ENCODE measurements at places on chromosomes 11 and 22. TPM values are rescaled to one million over a fixed set of nuclear protein-coding genes. Genes with fewer than 3 reads are reported as not detected.

SSTR3 gene
- polyA plus RNA-seq, result not detected

CHRM1 gene
- polyA plus RNA-seq, result not detected

KRTAP5-6 gene
- polyA plus RNA-seq, result not detected

C22orf42 gene
- polyA plus RNA-seq, result not detected

ROM1 gene
- 33.9 TPM for polyA plus RNA-seq

C11orf42 gene
- polyA plus RNA-seq, result not detected

POLDIP3 gene
- polyA plus RNA-seq, result 32.9 TPM

CYTH4 gene
- 15.9 TPM for polyA plus RNA-seq

GRCh38 chr22:29394931-29395581, 6.7 kb upstream of the AP1B1 start:
- DNase-seq, result peak; percentile 79

- DNase-seq, result no peak
Measured at GRCh38 chr11:69295079-69295994, 1.4 kb downstream of the MYEOV start.

- DNase-seq, result peak; percentile 49
Measured at GRCh38 chr11:1870326-1870696, 17.4 kb downstream of the LSP1 start.

DNA sequence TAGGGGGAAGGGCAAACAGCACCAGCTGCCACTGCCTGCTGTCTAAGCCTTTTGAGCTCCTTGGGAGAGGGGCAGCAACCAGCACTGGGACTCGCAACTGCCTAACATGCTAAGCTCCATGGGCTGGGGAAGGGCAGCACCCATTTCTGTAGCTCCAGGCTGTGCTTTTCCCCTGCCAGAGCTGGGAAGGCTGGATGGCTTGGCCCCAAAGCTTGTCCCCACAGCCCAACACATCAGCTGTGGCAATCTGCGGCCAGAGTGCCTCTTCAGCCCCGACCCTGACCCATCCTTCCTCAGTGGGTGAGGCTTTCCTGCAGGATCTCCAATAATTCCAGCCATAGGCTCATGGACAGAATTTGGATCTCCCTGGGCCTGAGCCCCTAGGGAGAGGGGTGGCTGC, 551.3 kb downstream of the TMEM135 start:
- DNase-seq, result no peak

DNA sequence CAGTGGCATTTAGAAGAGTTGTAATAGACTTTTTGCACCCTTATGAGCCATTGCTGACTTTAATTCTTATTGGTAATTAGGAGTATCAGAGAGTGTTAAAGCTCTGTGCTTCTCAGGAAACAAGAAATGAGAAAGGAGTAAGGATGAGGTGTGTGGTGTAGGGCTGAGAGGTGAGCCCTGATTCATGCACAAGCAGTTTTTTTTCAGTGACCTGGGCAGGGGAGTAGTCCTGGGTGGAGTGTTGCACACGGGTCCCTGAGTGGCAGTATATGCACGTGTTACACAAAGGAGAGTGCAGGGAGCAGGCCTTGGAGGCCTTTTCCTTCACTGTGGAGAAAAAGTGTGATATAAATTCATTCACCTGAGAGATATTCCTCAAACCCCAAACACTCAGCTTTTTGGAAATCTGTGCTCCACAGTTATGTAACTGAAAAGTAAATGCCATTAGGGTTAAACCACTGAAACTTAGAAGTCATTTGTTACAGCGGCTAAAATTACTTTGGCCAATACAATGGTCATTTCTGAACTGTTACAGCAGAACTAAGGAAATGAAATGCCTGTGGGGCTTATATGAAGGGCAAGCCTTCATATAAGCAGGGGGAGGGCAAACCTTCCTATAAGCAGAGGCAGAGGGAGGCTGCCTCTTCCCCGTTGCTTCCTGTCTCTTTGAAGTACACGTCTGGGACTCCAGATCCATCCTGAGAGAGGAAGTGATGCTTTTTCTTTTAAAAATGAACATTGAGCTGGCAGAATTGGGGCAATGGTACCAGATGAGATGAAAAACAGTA, 62.6 kb upstream of the OLFML1 start:
- DNase-seq, result no peak

DNA sequence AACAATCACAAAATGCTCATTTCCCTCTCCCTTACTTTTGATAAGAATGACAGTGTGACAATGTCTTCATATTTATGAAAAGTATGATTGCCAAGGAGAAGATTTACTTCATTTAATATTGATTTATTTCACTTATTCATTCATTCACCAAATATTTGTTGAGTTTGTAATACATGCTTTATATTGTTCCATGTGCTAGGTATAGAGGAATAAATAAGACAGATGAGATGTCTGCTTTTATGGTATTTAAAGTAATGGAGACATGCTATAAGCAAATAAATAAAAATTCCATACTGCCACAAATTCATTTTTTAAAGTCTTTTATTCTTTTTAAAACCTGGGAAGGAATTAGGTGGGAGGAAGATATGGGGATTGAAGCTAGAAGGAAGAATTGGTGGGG, 289.4 kb downstream of the GUCY1A2 start:
- no peak for DNase-seq

DNA sequence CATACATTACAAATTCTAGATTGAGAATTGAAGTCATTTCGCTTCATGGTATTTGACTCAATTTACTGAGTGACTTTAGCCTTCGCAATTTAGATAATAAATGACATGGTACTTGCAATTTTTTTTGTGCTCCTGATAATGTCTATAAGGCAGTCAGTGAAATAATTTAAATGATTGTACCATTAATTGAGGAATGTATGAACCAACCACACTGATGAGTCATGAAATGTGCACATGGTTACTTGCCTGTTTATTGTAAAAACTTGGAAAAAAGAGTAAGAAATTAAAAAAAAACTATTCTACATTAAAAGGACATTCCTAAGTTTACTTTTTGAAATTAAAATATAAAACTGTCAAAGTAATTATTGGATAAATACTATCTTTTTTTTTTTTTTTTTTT, 43.3 kb downstream of the DNAJC24 start:
- no peak for DNase-seq

DNA sequence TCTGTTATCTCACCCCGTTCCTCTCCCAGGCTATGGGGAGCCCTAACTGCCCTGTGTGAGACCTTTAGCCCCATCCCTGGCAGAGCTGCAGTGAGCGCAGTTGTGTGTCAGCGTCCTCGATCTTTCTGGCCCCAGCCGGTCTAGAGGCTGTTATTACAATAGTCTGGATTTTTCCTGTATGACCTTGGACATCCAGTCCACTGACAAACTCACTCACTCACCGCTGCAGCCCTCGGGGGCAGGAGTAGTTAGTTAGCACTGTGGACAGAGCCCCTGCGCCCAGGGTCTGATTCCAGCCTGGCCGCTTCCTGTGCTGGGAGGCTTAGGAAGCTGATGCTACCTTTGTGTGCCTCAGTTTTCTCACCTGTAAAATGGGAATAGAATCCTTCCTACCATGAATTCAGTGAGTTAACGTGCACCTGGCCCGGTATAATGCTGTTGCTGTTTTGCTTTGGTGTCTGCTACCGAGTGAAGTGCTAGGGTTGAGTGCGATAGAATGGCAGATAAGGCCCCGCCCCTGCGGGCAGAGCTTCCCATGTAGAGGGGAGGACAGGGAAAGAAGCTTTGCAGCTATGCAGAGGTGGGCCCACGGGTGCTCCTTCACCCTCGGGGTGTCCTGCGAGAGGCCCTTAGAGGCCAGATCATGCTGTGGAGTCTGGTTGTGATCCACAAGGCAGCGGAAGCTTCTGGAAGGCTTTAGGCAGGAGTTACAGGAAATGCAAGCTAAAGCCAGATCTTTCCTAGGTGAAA, 3.0 kb downstream of the LRP5 start:
- DNase-seq, result no peak

- DNase-seq, result no peak
Measured at GRCh38 chr11:126791446-126791845, 209.1 kb downstream of the KIRREL3 start.

- DNase-seq, result no peak
Measured at GRCh38 chr11:31492320-31492913, 17.0 kb downstream of the IMMP1L start.

DNA sequence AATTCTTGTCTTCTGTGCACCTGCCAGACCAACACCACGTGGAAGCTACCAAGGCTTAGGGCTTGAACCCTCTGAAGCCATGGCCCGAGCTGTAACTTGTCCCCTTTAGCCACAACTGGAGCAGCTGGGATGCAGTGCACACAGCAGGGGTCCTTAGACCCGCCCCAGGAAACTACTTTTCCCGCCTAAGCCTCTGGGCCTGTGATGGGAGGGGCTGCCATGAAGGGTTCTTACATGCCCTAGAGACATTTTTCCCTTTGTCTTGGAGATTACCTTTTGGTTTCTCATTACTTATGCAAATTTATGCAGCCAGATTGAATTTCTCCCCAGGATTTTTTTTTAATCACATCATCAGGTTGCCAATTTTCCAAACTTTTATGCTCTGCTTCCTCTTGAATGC, 9.7 kb downstream of the PATE3 start:
- DNase-seq, result no peak

GRCh38 chr11:20610825-20611224, 11.4 kb downstream of the SLC6A5 start:
- no peak for DNase-seq

DNA sequence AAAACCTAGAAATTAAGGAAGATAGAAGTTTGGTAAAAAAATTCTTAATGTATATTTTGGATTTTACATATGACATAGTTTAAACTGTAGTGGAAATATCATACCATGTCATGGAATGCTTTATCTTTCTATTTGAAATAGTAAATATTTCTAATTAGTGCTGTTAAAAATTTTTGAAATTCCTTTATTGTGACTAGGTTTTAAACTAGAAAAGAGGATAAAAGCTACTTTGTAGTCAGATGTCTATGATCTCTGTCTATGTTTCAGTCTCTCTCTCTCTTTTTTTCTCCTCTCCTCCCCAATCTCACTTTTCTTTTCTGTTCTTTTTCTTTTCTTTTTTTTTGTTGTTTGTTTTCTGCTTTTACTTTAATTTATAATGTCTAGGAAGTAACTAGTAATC, 226.2 kb downstream of the TMEM135 start:
- no peak for DNase-seq
